ENCODE measurements at places on chromosomes 5 and 9.

GRCh38 chr9:116074658-116075057, 78.9 kb upstream of the PAPPA start:
- no peak for DNase-seq

DNA sequence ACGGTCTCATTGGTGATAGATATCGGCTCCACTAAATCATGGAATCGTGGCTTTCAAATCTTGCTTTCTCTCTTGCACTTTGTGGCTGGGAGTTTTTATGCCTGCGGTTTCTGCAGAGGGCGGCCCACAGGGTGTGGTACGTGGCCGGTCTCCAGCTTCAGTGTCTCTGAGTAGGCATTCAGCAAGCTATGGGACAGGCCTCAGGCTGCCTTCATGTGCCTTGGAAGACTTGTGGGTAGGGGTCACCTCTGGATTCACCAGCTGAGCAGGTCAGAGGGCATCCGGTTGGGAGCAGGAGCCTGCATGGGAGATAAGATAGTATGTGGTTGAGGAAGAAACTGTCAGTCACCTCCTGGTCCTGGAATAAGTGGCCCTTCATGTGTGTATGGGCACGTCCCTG, 47.7 kb downstream of the AMBP start:
- no peak for DNase-seq

GRCh38 chr5:159101685-159102084, 2.0 kb upstream of the EBF1 start:
- DNase-seq: no peak

GRCh38 chr5:143066556-143067281, 296.5 kb downstream of the ARHGAP26 start:
- no peak for DNase-seq

GRCh38 chr9:123131258-123131657, 97.8 kb downstream of the GPR21 start:
- DNase-seq: no peak

- no peak for DNase-seq
Observed at GRCh38 chr5:93658044-93658443, 75.0 kb downstream of the NR2F1 start.

GRCh38 chr5:102450313-102450990, 48.3 kb downstream of the SLCO6A1 start:
- no peak for DNase-seq

DNA sequence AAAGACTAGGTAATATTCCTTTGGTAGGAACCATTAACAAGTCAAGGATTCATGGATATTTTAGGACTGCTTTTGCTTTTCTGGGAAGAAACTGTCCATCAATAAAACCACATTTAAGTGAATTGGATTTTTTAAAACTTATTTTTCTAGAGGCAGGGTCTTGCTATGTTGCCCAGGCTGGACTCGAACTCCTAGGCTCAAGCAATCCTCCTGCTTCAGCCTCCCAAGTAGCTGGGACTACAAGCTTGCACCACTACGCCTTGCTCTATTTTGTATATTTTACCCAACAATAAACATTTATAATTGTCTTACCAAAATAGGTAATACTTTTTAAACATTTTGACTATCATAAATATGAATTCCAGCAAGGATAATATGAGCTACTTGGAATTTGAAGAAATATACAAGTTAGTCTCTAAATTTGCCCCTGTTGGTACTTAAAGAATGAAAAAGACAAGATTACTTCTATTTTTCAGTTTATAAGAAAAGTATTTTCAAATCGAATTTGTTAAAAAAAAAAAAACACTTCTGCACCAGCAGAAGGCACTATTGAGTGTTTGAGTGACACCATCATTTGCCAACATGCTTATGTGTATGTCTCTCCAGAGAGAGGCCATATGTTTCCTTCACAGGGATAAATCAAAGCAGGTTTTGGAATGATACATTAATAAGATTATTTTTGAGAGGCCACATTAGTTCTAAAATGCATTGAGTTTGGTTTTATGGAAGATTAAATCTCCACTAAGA, 60.0 kb upstream of the CARTPT start:
- no peak for DNase-seq

- no peak for DNase-seq
Observed at GRCh38 chr5:172452398-172453205, 1.7 kb downstream of the SH3PXD2B start.

DNA sequence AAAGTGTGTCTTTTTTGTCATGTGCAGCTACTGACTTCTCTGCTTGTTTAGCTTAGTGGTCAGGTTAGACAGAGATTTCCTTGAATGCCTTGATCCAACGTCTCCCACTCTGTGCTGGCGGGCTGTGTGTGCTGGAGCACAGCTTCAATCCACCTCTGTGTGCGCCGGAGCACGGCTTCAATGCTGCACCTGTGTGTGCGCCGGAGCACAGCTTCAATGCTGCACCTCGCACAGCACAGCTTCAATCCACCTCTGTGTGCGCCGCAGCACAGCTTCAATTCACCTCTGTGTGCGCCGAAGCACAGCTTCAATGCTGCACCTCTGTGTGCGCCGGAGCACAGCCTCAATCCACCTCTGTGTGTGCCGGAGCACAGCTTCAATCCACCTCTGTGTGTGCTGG, 69.0 kb upstream of the PHYKPL start:
- no peak for DNase-seq

GRCh38 chr5:94367900-94368299, 250.5 kb downstream of the KIAA0825 start:
- no peak for DNase-seq

- DNase-seq: no peak
Observed at GRCh38 chr5:10502578-10502977, 60.9 kb downstream of the ROPN1L start.

GRCh38 chr5:123176224-123176937, 87.3 kb downstream of the PRDM6 start:
- no peak for DNase-seq

DNA sequence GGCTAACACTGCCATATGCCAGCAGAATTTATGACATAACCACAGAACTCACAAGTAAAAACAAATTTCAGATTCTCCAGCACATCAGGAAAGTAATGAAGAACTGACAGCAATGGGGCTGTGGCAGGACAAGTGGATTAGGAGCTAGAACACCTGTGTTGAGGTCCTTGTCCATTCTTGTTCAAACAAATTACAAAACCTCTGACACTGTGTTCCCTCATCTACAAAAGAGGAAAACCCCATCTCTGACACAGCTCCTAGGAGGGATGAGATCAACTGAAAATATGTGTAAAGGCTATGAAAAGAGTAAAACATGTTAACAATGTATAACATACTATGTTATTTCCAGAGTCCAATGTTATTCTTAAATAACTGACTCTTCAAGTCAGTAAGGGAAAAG, 23.5 kb downstream of the ELP1 start:
- no peak for DNase-seq

- no peak for DNase-seq
Observed at GRCh38 chr9:121821326-121821725, 169.9 kb downstream of the DAB2IP start.

GRCh38 chr5:98905857-98906688, 22.7 kb downstream of the CHD1 start:
- no peak for DNase-seq

- no peak for DNase-seq
Observed at GRCh38 chr9:17433526-17433925, 145.3 kb upstream of the SH3GL2 start.

GRCh38 chr9:129726322-129727160, 26.3 kb downstream of the PTGES start:
- DNase-seq: no peak

DNA sequence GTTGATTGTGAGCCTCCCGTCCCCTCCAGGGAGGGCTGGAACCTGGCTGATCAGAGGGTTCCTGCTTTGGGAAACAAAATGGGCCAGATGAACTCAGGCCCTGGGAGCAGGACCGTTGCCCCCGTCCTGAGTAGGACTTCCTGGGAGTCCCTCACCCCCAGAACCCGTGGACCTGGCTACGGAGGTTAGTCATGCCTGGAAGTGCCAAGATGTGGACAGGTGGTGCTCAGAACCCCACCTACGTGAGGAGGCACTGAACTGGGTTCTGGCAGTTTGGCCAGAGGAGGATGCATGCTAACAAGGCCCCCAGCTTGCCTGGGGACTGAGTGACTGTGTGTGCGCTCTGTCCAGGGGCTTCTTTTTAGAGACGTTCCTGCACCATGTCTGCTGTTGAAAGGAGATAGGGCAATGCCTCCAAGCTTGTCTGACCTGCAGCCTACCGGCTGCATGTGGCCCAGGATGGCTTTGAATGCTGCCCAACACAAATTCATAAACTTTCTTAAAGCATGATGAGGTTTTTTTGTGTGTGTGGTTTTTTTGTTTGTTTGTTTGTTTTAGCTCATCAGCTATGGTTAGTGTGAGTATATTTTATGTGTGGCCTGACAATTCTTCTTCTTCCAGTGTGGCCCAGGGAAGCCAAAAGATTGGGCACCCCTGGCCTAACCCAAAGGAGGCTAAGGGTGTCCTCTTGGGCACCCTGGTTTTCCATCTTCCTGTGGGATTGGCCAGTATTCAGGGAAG, 1.8 kb upstream of the DAB2IP start:
- no peak for DNase-seq

DNA sequence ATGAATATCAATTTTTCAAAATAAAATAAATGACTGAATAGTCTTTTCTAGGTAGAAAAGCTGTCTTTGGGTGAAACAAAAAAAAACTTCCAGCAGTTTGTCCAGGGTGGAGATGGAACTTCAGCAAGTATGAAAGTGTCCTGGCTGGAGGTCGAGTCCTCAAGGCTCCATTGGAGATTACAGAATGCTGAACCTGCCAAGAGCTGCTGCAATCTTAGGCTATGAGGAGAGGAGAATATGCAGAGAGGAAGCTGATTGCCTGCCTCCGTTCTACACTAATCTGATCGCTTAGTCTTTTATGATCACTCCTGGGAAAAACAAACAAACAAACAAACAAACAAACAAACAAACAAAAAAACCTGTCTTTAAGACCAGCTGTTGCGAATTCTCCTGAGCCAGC, 50.6 kb downstream of the NREP start:
- no peak for DNase-seq

DNA sequence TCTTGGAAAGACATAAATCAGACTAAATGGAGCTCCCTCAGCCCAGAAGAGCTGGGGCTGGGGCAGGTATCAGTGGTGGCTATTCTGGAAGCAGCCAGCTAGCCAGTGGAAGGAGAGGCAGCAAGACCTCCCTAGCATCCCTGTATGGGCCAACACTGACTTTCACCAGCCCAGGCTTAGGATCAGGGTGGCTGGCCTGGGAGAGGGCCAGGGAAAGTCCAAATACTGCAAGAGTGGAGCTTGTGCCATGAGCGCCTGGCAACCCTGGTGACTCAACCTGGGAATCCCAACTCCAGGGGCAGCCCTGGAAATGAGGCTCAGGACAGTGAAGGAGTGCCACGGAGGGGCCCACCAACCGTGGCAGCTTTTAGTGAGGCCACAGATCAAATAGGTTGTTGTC, 7.6 kb upstream of the IRF1 start:
- DNase-seq: no peak

DNA sequence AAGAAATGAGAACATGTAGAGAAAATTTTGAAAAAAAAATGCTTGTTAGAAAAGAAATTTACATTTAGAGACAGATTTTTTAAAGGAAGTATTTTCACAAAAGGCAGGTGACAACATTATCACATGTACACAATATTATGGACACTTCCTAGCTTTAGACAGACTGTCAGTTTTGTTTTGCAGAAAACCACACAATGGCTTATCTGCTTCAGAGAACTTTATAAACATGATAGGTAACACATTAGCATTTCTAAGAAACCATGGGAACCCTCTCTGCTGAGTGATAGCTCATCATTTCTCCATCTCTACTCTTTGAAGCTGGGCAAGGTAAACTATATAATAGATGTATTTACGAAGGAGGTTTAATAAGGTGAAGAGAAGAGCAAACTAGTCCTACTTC, 25.6 kb downstream of the POU5F2 start:
- DNase-seq: no peak

GRCh38 chr5:2029206-2029605, 146.5 kb upstream of the IRX4 start:
- no peak for DNase-seq

- no peak for DNase-seq
Observed at GRCh38 chr9:90775657-90776056, 26.0 kb upstream of the SYK start.

DNA sequence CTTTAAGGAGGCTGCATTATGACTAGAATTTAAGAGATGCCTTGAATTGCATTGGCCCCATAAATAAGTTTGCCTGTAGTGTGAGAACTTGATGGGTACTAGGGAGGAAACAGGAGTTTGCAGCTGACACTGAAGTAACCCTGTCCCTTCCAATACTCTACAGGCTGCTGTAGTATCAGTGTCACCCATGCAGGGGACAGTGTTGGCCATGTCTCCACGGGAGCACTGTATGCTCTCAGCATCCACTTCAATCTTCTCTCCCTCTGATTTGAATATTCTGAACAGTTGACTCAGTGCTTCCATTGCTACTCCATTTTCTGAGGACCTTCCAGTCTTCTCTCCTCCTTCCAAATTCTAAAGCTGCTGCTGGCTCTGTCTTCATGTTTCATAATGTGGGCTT, 11.4 kb upstream of the IFNA14 start:
- DNase-seq: no peak

DNA sequence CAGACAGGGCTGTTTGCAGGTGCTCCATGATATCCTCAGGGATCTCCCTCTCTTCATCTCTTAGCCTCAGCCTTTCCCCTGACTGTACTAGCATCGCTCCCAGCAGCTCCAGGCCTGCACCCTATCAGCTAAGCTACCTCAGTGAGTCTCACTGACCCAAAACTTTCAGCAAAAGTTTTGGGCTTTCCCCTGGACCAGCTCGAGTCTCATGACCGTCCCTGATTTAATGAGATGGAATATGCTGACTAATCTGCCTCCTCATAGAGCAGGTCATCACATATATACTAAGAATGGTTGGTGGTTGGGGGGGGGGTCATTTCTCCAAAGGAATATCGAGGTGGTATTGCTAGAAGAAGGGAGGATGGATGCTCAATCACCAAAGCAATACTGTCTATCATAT, 151.5 kb downstream of the NR3C1 start:
- DNase-seq: no peak

GRCh38 chr9:25602400-25603044, 75.7 kb downstream of the TUSC1 start:
- DNase-seq: no peak

DNA sequence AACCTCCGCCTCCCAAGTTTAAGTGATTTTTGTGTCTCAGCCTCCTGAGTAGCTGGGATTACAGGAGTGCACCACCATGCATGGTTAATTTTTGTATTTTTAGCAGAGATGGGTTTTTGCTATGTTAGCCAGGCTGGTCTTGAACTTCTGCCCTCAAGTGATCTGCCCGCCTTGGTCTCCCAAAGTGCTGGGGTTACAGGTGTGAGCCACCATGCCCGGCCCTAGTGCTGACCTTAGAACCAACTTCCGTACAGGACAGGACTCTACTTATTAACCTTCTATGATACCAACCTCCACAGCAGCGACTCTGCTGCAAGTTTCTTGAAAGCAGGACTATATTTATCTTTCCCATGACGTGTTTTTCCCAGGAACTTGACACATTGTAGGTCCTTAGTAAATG, 176.9 kb downstream of the RGS3 start:
- DNase-seq: no peak
